ENCODE measurements at places on chromosomes 12 and 14. TPM values are rescaled to one million over a fixed set of nuclear protein-coding genes. Genes with fewer than 3 reads are reported as not detected.
A peak's percentile ranks its signal among the peaks of the same experiment; 100 is the strongest.

CLEC2D gene
- 199 TPM for total RNA-seq

KLRC1 gene
- not detected for total RNA-seq

GRCh38 chr14:27409944-27410343 lies 812.1 kb upstream of the NOVA1 start:
- H3K27ac ChIP-seq, result no peak overlapping the region
- no peaks in the 10 kb centered on the region for H3K4me1 ChIP-seq
- no peak for DNase-seq
- H3K36me3 ChIP-seq, result no peaks in the 10 kb centered on the region
- no peak overlapping the region for H3K4me3 ChIP-seq

- H3K27me3 ChIP-seq, result no peaks in the 10 kb centered on the region
- H3K36me3 ChIP-seq, result no peaks in the 10 kb centered on the region
- no peak overlapping the region for H3K4me3 ChIP-seq
These were observed 9.3 kb downstream of the ENDOU start for GRCh38 chr12:47715877-47716548.

- DNase-seq, result no peak
- peaks cover 16% of the 10 kb centered on the region for H3K27me3 ChIP-seq
- no peak overlapping the region for H3K4me3 ChIP-seq
- no peaks in the 10 kb centered on the region for H3K4me1 ChIP-seq
- no peak overlapping the region for H3K27ac ChIP-seq
These were observed 303.9 kb upstream of the FKBP4 start for GRCh38 chr12:2490831-2491230.

DNA sequence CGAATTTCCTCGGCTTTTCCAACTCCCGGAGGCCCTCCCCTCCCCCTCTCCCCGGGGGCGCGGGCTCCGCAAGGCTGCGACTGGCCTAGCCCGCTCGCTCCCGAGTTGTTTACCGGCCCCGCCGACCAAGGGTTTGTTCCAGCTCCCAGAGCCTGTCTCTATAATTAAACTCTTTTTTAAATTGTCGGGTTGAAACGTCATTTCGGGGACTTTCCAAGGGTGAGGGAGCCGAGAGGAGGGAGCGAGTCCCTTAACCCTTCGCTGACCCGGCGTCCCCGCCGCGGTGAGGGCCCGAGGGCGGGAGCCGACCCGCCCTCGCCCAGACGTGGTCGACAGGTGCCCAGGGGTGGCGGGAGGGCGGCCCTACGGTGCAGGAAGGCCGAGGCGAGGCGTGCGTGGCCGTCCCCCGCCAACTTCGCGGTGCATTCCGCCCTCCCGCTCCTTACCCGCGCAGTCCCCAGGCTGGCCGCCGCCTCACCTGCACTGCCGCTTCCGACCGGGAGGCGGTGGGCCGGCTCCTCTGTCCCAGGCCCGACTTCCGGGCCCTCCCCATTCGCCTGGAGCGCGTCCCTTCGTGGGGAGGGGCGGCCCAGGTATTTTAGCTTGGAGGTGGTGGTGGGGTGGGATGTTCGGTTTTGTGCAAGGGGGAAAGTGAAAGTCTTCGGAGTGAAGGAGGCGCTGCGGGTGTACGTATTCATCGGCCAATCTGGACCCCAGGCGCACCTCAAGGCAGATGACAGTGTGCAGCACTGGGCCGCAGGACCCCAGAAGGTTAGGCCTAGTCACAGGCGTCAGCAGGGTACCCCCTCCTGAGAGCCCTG lies 2.9 kb upstream of the ZFP36L1 start:
- H3K27me3 ChIP-seq, result no peaks in the 10 kb centered on the region
- H3K27ac ChIP-seq, result peak overlapping the region; percentile 99
- H3K36me3 ChIP-seq, result peaks cover 31% of the 10 kb centered on the region
- H3K4me3 ChIP-seq, result peak overlapping the region; percentile 89

DNA sequence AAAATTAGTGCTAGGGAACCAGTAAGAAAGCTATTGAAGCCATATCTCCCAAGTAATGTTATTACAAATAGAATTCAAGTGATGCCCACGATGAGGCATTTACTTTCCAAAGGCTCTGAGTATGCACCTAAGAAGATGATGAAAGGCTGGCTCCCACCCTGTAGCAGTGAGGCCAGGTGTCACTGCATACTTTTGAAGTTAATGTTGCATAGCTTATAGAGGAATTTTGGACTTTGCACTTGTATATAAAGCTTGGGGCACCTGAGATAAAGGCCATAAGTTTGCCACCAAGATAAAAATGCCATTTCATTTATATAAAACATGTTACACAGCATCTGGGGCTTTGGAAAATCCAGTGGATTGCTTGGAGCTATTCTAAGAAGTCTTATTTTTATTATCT lies 96.2 kb downstream of the PTPRB start:
- no peaks in the 10 kb centered on the region for H3K4me1 ChIP-seq
- peaks cover 5% of the 10 kb centered on the region for H3K27me3 ChIP-seq
- H3K4me3 ChIP-seq, result no peak overlapping the region
- no peak for DNase-seq
- H3K27ac ChIP-seq, result no peak overlapping the region

DNA sequence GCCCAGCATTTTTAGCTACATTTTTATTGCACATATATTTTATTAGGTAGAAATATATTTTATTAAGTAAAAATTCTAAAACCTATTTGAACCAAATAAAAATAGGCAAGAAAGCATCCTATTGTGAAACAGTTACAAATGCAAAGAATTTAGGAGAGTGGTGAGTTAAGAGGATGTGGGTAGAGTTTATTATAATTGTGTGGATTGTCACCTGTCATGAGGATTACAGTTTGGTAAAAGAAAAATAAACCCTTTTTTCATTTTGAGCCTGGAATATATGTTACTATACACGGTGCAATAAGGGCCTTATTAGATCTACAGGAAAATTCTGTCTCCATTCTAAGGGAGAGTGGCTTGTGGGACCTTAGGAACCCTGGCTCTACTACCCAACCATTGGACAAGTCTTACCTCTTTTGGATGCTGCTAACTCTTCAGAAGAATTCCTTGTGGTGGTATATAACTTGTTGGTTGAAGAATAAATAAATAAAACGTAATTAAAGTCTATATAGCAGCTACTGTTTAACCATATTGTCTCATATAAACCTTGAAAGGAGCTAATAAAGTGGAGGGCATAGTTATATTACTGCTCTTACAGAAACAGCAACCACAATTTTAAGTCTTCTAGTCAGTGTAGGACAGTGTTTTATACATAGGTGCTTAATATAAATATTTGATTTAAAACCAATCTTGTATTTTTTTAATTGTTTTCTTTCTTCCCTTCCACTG lies 67.8 kb downstream of the FGD4 start:
- DNase-seq, result no peak
- H3K36me3 ChIP-seq, result no peaks in the 10 kb centered on the region
- no peak overlapping the region for H3K4me3 ChIP-seq
- no peaks in the 10 kb centered on the region for H3K27me3 ChIP-seq
- H3K4me1 ChIP-seq, result no peaks in the 10 kb centered on the region

GRCh38 chr14:69687606-69688298 lies 76.4 kb downstream of the SUSD6 start:
- H3K4me1 ChIP-seq, result peaks cover 71% of the 10 kb centered on the region
- DNase-seq, result no peak
- peaks cover 22% of the 10 kb centered on the region for H3K36me3 ChIP-seq
- H3K27ac ChIP-seq, result peak overlapping the region; percentile 57
- H3K27me3 ChIP-seq, result no peaks in the 10 kb centered on the region

Data from activated CD4-positive, alpha-beta memory T cell treated with anti-CD3 and anti-CD28 coated beads for 36 hours (primary cell).